ENCODE measurements at places on chromosomes 3 and 15.

- no peak for DNase-seq
These were observed 23.1 kb upstream of the RNU6-1 start for GRCh38 chr15:67862750-67863441.

DNA sequence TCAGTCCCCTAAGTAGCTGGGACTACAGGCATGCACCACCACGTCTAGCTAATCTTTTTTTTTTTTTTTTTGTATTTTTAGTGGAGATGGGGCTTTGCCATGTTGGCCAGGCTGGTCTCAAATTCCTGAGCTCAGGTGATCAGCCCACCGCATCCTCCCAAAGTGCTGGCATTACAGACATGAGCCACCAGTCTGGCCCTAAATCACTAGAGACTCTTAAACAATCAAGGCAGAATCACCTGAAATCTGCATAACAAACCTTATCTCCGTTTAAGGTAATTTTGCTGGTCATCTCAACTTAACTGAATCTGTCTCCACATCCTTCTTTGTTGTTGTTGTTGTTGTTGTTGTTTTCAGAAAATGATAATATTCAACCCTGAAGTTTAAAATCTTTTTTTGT is 5.6 kb upstream of the TRMT10C start:
- no peak for DNase-seq

DNA sequence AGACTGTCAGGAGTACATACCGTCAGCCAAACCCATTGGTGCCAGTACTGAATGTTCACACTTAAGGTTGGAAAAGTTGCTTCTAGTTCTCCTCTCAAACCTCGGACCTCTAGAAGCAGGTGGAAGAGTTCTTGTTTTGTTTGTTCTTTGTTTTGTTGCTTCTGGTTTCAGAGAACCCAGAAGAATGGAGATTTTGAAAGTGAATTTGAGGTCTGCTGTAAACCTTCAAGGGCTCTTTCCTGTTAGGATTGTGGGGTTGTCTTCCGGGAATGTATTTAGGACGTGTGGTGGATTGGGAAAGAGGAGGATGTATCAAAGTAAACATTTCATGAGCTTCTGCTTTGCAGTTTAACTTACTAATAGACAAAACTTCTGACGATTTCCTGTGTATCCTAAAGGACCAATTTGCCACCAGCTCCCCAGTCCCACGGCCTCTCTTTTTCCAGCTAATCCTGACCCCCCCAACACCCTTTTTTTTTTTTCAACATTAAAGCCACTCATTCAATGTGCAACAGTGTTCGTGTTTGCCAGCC is 50.3 kb downstream of the FILIP1L start:
- no peak for DNase-seq

DNA sequence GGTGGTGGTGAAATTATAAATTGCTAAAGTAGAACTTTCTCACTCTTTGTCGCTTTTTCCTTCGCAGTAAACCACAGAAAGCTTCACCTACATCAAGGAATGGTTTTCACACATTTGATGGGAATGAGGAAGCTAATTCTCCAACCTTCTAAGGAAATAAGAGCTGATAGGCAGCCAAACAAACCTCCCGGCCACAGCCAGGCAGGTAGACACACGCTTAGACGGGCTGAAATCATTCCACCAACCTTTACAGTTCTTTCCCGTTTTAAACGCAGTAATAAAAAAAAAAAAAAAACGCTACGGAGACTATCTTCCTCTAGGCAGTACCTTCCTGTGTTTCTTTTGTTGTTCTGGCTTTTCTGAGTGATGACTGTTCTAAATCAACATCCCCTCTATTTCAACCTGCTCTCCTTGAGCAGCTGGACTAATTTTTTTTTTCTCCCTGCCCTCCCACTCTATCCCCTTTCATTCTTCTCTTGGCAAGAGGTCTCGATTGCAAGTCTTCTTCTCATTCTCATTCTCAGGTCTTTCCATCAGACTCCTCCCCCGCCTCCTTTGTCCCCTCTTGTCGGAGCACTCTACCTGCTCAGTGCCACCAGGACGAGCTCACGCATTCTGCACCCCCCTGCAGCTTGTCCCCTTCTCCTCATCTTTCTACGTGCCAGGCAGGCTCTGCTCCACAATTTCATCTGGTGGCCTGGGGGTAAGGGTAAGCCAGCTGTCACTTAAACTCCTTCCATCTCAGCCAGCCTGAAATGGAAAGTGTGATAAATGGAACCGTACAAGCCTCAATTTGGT is 391.1 kb upstream of the MDFIC2 start:
- no peak for DNase-seq

DNA sequence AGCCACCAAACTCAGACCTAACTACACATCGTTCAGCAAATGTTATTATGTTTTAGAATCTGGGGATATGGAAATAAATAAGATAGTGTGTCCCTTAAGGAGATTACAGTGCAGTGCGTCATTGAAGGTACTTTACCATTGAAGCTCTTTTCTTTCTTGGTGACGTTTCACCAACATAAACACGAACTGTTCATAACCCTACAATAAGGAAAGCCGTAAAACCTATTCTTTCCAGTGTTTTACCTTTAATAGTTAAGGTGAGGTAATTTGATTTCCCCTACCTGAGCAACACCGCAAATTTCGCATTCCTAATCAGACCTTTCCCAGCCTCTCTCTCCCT is 826 bp downstream of the CCDC66 start:
- no peak for DNase-seq

DNA sequence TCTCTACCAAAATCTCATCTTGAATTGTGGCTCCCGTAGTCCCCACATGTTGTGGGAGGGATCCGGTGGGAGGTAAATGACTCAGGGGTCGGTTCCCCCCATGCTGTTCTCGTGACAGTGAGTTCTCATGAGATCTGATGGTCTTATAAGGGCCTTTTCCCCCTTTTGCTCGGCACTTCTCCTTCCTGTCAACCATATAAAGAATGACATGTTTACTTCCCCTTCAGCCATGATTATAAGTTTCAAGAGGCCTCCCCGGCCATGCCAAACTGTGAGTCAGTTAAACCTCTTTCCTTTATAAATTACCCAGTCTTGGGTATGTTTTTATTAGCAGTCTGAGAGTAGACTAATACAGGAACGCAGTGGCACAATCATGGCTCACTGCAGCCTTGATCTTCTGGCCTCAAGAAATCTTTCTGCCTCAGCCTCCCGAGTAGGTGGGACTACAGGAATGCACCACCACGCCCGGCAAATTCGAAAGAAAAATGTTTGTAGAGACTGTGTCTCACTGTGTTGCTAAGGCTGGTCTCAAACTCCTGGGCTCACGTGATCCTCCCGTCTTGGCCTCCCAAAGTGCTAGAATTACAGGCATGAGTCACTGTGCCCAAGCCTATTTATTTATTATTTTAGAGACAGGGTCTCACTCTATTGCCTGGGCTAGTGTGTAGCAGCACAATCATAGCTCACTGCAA is 101.0 kb downstream of the ATP10A start:
- no peak for DNase-seq

- DNase-seq = no peak
These were observed 63.0 kb downstream of the SFMBT1 start for GRCh38 chr3:52982839-52983238.

DNA sequence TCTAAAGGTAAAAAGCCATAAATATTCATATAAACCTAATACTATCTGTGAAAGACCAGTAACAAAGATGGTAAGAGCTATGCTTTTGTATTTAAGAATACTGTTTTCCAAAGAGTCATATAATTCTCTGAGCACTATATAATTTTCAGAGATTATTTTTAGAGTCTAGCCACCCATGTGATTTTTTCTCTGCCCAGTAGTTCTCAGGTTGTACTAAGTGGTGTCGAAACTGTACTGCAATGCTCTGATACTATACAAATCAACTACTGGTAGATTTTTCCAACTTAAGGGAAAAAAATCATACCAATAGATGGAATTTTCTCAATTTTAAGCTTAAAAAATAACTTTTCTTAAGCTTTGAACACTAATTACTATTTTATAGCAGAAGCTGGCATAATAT is 104.8 kb downstream of the MYO5A start:
- DNase-seq = no peak

DNA sequence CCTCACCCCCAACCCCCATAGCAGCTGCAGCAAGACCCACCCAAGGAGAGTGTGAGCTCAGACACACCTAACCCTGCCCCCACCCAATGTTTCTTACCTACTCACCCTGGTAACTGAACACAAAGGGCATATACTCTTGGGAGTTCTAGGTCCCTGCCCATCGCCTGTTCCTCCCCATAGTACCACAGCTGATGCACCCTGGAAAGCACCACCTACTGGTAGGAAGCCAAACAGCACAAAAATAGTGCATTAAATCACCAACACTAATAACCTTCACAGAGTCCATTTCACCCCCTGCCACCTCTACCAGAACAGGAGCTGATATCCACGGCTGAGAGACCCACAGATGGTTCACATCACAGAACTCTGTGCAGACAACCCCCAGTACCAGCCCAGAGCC is 245.2 kb downstream of the EFHB start:
- no peak for DNase-seq

DNA sequence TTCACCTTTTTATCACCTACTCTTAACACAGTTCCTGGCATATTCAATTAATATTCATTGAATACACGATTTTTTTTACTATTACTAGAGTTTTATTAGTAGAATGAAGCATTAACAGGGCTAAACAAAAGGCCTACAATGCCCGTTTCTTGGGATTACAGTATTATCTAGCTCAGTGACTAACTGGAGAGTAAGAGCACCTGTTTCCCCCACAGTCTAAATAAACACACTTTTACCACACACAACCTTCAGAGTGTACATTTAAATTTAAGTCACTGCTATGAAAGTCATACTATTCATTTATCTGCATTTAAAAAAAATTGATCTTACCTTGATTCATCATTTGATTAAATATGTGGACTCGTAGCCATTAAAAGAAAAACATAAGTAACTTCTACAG is 74.8 kb downstream of the PLOD2 start:
- DNase-seq = no peak

GRCh38 chr15:77493324-77493907 is 72.7 kb downstream of the HMG20A start:
- DNase-seq = no peak

DNA sequence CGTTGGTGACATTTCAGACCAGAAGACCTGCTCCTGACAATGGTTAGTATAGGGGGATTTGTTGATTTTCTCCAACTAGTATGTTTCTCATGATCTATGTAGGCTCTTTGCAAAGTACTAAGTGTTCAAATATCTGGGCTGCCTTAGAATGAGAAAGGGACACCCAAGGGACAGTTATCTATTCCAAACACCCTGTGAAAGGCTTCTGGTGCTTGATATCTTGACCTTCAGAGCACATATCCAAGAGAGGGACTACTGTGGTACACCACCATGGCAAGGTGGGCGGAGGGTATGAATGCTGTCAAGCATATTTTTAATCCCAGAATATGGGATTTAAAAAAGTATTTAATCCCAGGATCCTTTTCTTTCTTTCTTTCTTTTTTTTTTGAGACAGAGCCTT is 1.1 kb downstream of the FANCD2OS start:
- DNase-seq = no peak

GRCh38 chr3:10169000-10169496 is 4.3 kb downstream of the IRAK2 start:
- DNase-seq = no peak

- no peak for DNase-seq
These were observed 2.9 kb downstream of the CCNL1 start for GRCh38 chr3:157156837-157157635.

- no peak for DNase-seq
These were observed 74.0 kb upstream of the TTBK2 start for GRCh38 chr15:42994546-42994945.

DNA sequence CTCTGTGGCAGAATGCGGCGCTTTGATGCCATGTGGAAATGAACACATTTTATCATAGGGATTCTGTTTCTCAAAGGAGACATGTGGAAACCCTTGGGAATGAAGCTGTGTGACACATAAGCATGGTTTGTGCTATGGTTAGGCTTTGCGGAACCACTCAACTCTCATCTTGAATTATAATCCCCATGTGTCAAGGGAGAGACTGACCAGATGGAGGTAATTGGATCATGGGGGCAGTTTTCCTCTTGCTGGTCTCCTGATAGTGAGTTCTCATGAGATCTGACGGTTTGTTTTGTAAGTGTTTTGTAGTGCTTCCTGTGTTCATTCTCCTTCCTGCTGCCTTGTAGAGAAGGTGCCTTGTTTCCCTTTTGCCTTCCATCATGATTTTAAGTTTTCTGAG is 1109.2 kb upstream of the ALCAM start:
- DNase-seq = no peak

DNA sequence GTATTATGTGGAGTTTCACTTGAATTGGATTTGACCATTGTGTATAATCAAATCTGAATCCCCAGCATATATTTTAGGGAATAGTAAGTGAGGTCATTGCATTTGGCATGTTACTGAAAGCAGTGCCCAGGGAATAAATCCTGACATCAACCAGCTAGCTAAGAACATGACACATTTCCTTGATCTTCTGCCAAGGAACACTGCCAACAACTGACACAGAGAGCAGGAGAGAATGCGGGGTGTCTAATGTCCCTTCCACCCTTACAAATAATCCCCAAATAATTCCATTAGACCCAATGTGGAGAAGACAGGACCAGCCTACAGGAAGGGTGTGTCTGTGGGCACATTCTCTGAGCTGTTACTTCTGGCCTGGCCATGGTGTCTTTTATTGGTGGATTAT is 30.6 kb upstream of the UBE3A start:
- no peak for DNase-seq

- DNase-seq = peak; percentile 75
These were observed 118.7 kb upstream of the SMAD3 start for GRCh38 chr15:66946578-66947164.

DNA sequence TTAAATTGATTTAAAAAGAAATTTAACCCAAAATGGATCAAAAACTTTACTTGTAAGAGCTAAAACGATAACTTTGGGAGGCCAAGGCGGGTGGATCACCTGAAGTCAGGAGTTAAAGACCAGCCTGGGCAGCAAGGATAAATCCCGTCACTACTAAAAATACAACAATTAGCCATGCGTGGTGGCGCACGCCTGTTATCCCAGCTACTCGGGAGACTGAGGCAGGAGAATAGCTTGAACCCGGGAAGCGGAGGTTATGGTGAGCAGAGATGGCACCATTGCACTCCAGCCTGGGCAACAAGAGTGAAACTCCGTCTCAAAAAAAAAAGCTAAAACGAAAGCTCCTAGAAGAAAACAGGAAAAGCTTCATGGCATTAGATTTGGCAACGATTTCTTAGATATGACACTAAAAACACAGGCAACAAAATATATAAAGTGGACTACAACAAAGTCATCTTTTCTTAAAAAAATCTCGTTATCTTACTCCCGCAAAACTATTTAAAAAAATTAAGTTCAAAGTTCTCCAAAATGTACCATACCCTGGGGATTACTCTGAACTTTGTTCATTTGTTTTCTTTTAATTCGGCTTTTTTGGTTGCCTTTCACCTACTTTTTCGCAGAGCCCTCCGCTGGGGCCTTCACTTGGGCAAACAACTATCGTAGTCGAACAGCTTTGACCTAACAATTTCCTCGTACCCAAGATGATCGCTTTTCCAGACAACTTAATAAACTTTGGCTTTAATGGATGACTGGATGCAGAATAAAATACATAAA is 2.9 kb downstream of the HDDC3 start:
- DNase-seq = no peak

GRCh38 chr3:10373686-10374261 is 52.9 kb upstream of the SEC13 start:
- no peak for DNase-seq

GRCh38 chr3:42366550-42366949 is 43.9 kb downstream of the LYZL4 start:
- DNase-seq = no peak

- no peak for DNase-seq
These were observed 74.9 kb downstream of the ADCY5 start for GRCh38 chr3:123374016-123374415.

All from stimulated activated CD4-positive, alpha-beta T cell treated with anti-CD3 and anti-CD28 coated beads, Interleukin-1b, Interleukin-23, amount 100 ng/mL, for 4 hours (primary cell).